Activated CD8-positive, alpha-beta memory T cell treated with anti-CD3 and anti-CD28 coated beads for 24 hours (primary cell): ENCODE measurements at places on chromosomes 11 and 22.

DNA sequence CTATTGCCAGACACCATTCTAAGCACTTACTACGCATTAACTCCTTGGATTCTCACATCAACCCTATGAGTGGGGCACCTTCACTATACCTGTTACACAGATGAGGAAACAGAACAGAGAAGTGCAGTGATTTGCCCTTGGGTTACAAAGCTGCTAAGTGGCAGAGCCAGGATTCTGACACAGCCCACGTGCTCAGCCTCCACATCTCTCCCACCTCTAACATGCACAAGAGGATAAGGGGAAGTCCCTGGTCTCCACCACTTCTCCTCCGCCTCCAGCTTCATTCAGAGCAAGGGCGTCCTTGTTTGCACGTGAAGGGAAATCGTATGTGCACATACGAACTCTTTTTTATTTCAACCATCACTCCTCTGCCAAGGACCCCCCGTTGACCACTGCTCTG lies 53.7 kb downstream of the CDON start:
- DNase-seq, result no peak

DNA sequence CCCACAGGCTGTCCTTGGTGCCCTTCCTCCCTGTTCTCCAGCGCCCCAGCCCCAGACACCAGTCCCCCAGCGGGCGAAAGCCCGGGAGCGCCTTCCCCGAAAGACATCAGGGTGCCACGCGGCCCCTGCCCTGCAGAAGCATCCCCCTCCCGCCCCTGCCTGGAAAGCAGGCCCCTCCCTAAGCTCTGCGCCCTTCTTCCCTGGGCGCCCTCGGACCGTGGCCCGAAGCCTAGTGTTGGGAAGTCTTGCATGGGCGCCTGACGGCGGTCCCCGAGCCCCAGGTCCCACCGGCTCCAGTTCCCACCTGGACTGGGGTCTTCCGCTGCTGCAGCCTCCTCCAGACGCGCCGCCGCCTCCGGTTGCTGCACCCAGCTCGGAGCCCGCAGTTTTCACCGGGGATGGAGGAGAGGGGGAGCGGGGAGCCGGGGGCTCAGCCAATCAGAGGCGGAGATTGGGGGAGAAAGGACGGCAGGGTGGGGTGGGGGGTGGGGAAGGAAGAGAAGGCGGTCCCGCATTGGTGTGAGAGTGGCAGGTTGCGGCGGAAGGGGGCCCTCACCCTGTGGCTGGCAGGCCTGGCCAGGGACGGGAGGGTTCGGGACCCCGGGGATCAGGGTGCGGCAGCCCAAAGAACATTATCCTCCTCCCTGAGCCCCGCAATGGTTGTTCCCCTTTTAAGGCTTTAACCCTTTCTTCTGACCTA lies at the start of gene THY1:
Gene THY1, minus strand, starts transcription at position 364 of the 700 bp plus-strand sequence. CDS start 2,267 bp downstream, outside the sequence.
- no peak for DNase-seq

DNA sequence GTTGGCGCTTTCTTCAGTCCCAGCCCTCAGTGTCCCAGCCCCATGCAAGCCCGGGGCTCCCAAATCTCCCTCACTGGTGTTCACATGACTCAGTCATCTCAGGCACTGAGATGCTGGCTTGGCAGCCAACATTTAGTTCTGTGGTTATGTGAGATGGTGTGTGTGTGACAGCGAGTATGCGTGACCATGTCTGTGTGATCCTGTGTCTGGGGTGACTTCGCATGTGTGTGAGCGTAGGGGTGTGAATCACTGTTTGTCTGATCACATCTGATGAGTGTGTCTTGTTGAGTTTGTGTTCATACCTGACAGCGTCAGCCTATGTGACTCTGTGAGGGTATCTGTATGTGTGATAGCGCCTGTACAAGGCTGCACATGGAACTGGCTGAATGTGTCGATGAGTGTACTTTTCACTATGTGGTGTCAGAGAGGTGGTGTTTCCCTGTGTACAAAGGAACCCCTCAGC lies 16.2 kb downstream of the CREB3L1 start:
- no peak for DNase-seq

DNA sequence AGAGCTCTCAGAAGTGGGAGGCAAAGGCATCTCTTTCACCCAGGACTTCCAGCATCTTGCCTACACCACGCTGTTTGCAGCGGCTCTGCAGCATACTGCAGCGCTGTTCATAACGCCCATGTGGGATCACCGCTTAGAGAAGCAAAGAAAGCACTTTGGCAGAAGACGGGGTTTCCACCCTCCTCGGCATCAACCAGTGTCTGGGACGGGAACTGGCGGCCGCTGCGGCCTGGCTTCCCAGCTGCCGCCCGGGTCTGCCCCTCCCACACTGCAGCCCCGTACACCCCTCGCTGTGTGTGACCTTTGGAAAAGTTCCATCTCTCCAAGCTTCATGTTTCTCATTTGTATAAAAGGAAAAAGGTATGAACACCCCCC lies 545 bp upstream of the TIRAP start:
- DNase-seq, result peak; percentile 76

- no peak for DNase-seq
Observed at GRCh38 chr11:71239581-71239980, 12.8 kb downstream of the SHANK2 start.

- no peak for DNase-seq
Observed at GRCh38 chr11:27807596-27807995, 107.3 kb upstream of the BDNF start.
